HEK293T (cell line): ENCODE measurements at places on chromosomes 6 and 20.
A peak's percentile ranks its signal among the peaks of the same experiment; 100 is the strongest.

GRCh38 chr6:30013291-30013922, 47.7 kb upstream of the POLR1H start:
- DNase-seq, result peak; percentile 49

- DNase-seq, result no peak
Observed at GRCh38 chr6:148154668-148155067, 188.0 kb upstream of the SASH1 start.

- DNase-seq, result no peak
Observed at GRCh38 chr6:90139272-90139817, 157.3 kb downstream of the BACH2 start.

DNA sequence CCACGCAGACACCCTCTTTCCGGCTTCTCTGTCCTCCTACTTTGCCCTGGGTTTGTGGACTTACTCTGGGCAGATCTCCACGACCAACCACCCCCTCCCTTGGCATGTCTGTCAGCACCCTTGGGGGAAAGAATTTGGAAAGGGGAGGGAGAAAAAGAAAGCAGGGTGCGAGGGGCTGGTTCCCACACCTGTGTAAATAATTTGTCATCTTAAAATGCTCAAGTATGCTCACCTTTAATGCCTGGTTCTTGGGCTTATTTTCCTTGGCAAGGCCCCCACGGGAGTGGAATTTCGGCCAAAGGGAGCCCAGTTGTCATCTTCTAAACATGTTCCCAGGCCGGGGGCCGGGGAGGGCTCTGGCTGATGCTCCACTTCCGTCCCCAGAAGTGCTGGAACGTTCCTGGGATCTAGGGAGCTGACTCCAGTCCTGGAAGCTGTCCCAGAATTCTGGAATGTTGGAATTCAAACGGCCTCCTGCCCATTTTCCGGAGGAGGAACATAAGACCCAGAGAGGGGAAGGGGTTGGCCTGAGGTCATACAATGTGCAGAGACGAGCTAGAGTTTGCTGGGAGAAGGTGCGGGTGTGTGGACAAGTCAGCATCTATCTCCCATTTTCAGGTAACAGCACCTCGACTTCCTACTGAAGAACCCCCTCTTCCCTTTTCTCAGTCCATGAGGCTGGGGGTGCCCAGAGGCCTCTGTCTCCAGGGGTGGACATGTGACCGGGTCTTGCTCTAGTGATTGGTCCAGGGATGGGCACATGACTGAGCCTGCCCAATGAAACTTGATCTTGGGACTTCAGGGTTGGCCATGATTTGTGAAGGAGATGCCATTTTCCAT, 122.3 kb downstream of the CEBPB start:
- peak; percentile 33 for DNase-seq

DNA sequence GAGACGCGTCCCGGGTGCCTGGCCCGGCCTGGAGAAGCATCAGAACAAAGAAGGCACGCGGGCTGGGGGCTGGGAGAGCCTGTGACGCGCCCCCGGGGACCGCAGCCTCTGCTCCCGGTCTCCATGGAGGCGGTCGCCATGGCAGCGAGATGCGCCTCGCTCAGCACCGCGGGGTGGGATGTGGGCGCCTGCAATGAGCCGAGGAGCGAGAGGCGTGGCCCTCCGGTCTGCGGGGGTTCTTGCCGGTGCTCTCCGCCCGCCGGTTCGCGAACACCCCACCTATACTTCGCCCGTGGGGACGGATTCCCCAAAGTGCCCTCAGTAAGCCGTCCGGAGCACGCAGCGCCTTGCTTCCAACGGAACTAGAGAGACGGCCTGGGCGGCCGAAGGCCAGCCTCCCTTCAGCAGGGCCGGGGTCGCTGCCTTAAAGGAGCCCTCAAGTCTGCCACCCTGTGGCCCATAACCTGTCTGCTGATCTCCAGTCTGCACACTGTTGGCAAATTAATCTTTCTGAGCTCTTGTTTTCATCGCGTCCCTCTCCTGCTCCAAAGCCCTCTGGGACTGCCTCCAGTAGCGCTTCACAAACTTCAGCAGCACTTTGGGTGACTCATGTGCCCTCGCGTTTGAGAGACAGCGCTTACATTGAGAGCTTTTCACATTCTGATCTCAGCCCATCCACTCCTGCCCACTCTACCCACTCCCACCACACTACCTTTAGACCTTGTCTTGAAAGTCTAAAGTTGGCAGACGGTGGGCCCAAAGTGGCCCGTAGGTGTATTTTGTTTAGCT, 983 bp upstream of the ADISSP start:
- DNase-seq, result peak; percentile 77

- no peak for DNase-seq
Observed at GRCh38 chr20:45098103-45098773, 2.7 kb downstream of the KCNS1 start.

GRCh38 chr6:81640126-81640525, 112.4 kb downstream of the TENT5A start:
- DNase-seq, result no peak

GRCh38 chr6:166461821-166462460, 79.2 kb upstream of the MPC1 start:
- no peak for DNase-seq

DNA sequence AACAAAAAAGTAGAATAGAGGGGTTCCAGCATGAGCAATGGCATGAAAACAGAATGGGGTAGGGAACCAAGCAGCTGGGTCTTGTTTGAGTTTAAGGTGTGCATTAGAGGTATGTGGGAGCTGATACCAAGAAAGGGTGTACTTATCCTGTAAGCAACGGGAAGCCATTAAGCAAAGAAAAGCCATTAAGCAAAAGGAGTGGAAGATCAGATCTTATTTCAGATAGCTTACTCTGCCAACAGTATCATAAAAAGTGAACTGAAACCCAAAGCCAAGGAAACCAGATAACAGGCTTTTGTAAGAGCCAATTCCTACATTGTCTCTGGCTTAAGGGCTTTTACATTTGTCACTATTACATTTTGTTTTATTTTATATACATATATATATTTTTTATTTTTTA, 21.3 kb upstream of the BEND6 start:
- DNase-seq, result no peak

GRCh38 chr6:50961611-50962010, 142.9 kb downstream of the TFAP2B start:
- no peak for DNase-seq

- DNase-seq, result no peak
Observed at GRCh38 chr6:4923081-4923480, 80.8 kb downstream of the RPP40 start.

GRCh38 chr6:104486035-104486434, 373.7 kb downstream of the HACE1 start:
- no peak for DNase-seq

GRCh38 chr20:38548356-38549083, 32.5 kb upstream of the ADIG start:
- no peak for DNase-seq

- no peak for DNase-seq
Observed at GRCh38 chr6:153727885-153728284, 311.2 kb upstream of the OPRM1 start.

DNA sequence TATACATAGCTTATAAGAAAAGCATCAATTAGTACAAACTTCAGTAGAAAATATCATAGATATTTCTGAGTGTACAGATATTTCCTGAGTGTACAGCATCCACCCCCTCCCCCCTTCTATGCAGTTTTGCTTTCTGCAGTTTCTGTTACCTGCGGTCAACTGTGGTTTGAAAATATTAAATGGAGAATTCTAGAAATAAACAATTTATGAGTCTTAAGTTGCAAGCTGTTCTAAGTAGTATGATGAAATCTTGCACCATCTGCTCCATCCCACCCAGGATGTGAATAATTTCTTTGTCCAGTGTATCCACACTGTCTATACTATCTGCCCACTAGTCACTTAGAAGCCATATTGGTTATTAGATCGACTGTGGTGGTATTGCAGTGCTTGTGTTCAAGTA, 15.8 kb upstream of the GPR63 start:
- no peak for DNase-seq

DNA sequence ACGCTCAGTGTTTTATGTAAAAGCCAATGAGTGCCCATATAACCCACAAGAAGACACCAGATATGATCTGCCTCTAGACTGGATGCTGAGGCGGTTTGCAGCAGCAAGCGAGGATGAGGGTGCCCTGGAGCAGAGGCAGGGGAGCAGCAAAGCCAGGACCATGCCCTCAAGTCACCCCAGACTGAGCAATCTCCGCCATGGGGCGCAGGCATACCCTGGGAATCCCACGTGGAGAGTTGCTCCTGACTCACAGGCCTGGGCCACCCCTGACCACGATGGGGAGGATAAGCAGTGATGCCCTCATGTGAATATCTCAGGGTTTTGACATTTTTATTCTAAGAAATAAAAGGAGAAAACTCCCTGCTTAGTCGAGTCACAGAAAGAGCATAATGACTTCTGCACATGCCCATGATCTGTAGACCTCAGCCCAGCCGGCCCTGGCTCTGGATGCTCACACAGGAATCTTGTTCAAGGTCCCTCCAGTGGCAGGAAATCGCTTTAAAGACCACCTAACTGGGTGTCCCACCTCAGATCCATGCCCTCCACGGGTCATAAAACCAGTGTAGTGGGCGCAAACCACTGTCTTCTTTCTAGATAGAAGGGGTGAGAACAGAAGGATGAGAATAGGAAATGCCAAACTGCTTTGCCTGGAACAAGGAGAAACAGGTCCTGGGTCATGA, 138.3 kb upstream of the SNX9 start:
- no peak for DNase-seq

DNA sequence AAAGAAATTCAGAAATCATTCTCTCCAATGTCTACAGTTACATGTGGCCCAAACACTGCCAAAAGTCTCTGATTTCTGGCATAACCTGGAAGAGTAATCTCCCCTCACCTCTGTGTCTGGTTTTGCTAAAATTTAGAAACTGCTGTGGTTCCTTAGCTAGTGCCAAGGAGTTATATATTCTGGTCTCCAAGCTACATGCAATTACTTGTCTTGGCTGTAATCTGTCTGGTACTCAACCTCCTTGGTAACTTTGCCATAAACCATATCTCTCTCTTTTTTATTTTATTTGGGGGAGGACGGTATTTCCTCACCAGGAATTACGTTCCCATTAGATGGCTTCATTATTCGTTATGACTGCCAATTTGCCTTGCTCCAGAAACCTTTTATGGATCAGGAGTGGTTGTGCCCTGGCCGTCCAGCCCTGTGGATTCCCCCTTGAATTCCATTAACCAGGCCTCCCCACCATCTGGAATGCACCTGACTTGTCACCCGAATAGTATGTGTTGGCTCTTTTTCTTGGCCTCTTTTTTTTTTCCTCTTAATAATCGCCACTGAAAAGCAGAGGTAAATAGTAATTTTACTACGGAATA, 400.0 kb downstream of the CD83 start:
- DNase-seq, result no peak

DNA sequence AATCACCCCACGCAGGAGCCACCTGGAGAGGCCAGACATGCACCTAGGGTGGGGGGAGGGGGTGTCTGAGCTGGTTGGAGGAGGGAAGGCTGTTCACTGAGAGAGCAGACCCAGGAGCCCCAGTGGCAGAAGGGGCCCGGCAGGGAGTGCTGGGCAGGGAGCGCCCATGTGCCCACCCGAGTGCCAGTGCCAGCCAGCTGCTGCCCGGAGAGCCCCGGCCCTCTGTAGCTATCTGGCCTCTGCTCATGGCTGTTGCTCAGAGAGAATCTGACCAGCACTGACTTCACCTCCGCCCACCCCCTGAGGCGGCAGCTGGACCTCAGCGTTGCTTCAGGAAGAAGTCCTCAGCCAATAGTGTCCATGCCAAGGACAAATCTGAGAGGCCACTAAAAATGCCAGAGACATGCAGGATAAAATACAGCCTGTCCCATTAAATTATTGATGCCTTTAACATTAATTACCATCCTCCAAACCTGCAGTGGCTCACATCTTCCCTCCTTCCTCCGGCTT, 22.8 kb downstream of the SLC17A9 start:
- DNase-seq, result no peak

- no peak for DNase-seq
Observed at GRCh38 chr6:105382496-105382895, 20.4 kb downstream of the PREP start.

DNA sequence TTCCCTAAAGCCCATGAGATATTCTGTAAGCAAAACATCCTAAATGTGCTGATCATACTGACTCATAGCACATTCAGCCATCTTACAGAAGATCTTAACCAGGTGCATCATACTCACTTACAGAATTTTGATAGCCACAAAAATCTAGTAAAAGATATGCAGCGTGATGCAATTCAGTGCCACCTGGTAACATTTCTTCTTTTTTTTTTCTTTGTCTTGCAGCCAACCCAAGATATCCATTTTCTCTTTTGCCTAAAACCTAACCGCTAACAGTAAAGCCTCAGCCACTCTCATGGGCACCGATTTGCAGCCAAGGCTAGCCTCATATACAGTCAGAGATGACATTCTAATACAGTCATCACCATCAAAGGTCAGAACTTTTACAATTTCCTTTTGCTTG, 293.3 kb downstream of the HACE1 start:
- no peak for DNase-seq

GRCh38 chr6:10146715-10147451, 268.0 kb downstream of the TFAP2A start:
- DNase-seq, result peak; percentile 75

DNA sequence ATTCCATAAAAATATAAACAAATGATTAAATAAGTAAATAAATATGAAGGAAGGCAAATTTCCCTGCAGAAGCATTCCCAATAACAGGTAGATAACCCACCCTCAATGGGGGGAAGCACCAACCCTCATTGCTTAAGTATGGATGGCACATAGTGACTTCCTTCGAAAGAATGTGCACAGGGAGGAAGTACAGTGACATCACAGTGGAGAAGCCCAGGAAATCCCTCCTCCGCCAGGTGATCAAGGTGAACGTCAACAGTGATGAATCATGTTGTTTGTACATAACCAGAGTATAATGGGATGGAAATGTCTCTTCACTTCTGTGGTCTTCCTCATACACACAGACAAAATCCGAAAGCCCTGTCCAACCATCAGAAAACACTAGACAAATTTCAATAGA, 267.9 kb downstream of the THBS2 start:
- DNase-seq, result no peak

GRCh38 chr6:24888715-24889370, 46.9 kb downstream of the RIPOR2 start:
- no peak for DNase-seq

GRCh38 chr6:20440296-20440695, 38.6 kb downstream of the E2F3 start:
- DNase-seq, result no peak

DNA sequence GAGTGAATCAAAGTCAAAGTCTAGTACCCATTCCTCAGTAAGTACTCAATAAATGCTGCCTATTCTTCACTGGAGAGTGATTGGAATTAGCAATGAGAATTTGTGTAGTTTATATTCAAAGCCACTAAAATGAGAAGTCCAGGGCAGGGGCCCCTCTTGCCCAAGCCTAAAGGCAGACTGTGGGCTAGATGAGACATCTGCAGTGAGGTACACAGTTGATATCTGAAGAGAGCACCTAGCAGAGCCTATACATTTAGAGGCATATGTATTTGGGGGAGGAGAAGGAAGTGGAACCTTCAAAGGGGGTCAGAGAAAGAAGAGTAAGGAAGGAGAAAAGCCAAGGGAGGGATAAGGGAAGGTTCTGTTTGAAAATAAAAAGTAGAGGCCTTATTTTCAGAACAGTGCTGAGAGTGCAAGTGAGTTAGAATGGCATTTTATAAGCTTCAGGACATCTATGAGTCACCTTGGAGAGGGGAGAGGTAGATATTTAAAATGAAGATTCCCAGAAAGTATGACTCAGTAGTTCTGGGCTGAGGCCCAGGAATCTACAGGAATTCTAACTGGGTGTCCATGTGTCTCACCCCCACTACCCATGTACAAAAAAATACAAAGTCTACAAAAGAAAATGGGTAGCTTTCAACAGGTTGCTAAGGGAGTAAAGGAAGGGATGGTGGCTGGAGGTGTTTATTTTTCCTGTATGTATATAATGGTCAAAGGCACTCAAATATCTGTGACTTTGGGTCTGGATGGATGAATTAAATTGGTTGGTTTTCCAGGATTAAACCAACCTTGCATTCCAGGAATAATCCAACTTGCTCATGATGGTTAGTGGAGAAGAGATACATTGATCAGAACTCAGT, 135.1 kb downstream of the ZFP64 start:
- DNase-seq, result no peak
